ENCODE measurements at places on chromosomes 5 and 9.

- no peak for DNase-seq
Observed at GRCh38 chr9:6237267-6237666, 21.7 kb downstream of the IL33 start.

DNA sequence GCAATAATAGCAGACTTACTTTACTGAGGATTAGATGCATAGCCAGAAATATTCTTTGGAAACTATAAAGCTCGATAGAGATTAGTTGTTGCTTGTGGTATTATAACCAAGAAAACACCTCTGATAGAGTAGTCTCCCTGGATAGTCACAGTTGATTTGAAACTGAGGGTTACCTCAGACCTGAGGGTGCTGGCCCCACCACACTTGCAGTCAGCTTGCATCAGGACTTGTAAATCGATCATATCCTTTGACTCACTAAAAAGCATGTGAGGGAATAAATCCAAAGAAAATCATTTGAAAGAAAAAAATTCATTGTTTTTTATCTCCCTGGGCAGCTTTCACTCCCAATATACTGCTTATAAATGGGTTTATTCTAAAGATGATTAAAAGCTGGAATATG lies 39.4 kb downstream of the GALNT12 start:
- no peak for DNase-seq

GRCh38 chr9:20636888-20637440 lies 14.7 kb upstream of the MLLT3 start:
- no peak for DNase-seq

GRCh38 chr5:124591583-124591982 lies 154.9 kb downstream of the ZNF608 start:
- DNase-seq, result no peak

GRCh38 chr9:123315635-123316034 lies 40.4 kb upstream of the CRB2 start:
- no peak for DNase-seq

GRCh38 chr9:72857624-72857996 lies 95.2 kb downstream of the ALDH1A1 start:
- DNase-seq, result no peak

DNA sequence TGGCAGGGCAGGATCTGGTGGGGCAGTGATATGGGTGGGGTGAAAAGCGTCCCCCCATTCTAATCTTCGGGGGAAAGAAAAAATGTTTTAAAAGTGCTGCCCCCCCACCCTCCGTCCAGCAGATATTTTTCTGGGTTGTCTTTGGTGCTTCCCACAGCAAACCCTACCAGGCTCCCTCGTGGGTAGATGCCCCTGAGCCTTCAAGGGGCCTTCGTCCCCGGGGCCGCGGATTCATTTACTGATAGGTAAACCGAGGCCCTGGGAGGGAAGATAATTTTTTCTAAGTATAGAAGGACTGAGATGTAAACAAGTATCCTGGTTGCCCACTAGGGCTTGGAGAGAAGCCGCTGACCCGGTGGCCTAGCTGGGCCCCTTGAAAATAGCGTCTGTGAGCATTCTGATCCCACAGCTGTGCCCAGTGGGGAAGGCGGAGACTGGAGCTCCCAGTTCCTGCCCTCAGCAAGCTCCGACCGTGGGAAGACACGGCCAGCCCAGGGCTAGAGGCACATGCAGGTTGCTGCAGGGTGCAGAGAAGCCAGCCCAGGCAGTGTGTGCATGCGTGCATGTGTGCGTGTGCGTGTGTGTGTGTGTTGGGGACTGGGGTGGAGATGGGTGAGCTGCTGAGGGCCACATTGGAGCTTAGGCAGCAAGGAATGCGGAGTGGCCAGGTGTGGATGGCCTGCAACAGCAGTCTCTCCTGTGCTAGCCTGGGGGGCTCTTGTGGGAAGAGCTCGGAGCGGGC lies 6.0 kb upstream of the RXRA start:
- no peak for DNase-seq

DNA sequence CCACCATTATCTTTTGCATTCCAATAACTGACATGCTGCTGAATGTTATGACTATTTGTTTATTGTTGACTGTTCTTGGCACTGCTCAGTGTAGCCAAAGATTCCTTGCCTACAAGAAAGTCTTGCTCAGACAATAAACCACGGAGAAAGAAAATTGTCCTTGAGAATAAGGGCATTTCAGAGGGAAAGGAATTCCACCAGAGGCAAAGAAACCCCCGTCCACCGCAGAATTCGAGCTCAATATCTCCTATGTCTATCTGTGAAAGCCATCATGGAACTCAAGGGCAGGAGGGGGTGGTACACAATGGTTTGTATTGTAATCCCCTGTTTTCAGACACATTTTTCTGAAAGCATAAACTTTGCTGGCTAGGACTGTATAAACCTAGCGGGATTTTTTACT lies 70.3 kb upstream of the ADAMTS16 start:
- no peak for DNase-seq

DNA sequence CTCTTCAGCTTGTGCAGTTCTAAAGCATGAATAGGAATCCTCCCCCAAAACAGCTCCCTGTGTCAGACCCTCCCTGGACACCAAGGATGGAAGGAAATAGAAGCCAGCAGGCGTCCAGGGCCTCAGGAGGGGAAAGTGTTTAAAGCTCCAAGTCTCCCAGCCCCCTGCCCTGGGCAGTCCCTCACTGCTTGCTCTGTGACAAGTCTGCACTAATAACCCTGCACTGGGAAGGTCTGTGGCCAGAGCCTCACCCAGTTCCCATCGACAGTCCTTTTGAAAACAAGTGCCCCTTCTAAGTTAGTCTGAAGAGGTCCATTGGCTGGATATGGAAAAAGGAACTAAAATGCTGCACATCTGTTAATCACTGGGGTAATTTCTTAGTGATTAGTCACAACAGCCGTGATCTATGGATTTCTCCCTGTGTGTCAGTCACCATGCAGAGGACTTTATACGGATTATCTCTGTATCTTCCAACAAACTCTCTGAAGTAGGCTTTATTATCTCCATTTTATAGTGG lies 195.3 kb downstream of the FBXL7 start:
- peak; percentile 48 for DNase-seq

GRCh38 chr9:37775216-37775919 lies 9.5 kb downstream of the EXOSC3 start:
- DNase-seq, result peak; percentile 6

DNA sequence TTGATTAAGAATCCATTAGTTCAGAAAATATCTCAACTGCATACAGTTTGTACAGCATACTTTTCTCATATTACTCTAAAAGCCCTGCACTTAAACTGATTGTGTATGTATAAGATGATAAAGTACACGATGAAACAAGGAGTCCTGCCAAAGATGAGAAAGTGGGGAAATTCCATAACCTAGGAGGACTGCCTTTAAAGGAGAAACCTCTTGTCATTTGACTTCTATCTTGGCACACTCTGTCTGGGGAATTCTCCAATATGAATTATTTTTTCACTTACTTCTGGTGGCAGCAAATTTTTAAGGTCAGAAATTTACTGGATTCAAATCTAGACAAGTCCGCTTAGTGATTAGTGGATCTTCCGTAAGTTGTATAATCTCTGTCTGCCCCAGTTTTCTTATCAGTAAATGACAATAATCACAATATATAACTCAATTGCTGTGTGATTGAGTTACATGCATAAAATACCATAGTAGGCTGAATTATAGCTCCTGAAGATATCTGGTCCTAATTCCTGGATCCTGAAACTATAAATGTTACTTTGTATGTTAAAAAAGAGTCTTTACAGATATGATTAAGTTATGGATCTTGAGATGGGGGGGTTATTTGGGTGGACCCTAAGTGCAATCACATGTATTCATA lies 17.0 kb upstream of the ISOC1 start:
- no peak for DNase-seq

DNA sequence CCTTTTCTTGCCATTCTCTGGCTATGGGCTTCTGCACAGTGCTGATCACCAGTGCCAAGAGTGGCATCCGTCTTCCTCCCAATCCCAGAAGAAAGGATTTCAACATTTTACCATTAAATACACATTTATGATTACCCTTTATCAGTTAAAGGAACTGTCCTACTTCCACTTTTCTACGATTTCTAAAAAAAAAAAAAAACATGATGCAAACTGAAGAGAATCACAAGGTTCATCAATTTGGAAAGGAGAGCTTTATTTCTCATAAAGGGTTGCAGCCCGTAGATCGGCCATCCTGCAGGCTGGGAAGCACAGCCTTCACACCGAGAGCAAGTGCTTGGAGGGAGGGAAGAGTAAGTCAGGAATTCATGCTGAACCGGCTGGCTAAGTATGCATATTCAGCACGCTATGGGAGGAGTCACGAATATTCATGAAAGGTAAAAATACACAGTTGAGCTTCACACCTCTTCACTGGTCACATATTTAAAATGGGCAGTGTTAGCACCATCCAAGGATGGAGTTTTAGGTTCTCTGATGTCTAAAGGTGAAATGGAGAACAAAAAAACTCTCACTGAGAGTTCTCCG lies 52.5 kb upstream of the SEMA4D start:
- DNase-seq, result no peak

Measured in AG08395 (cell line).